Mesendoderm (in vitro differentiated cells): ENCODE measurements at places on chromosomes 6 and 20.

DNA sequence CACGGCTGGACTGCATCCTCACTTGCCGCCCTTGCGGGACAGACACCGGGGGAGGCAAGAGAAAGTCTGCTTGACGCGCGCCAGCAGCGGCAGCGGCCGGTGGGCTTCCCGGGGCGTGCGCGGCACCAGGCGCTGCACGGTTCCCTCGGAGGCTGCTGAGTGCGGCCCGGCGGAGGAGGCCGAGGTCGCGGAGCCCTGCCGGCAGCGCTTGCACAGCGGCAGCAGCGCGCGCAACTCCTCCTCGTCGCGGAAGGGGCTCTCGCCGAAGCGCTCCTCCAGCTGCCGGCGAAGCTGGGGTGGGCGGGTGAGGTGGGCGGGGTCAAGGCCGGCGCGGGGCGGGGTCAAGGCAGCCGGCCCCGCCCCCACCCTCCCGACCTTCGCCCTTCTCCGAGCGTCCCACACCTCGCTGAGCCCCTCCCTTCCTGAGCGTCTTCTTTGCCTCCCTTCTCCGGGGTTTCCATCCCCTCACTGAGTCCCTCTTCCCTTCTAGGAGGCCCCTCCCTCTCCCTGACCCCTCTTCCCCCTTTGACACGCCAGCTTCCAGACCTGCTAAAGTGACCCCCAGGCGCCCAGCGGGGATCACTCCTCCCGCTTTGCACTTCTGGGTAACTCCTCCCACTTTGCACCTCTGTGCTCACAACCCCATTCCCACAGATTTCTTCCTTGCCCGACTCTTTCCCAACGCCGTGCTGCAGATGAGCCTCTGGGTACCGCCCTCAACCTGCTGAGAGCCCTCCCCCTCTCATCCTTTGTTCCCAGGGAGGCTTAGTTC, 8.8 kb downstream of the DUSP15 start:
- DNase-seq = peak; percentile 87

GRCh38 chr6:12379181-12379580, 89.0 kb downstream of the EDN1 start:
- DNase-seq = no peak

DNA sequence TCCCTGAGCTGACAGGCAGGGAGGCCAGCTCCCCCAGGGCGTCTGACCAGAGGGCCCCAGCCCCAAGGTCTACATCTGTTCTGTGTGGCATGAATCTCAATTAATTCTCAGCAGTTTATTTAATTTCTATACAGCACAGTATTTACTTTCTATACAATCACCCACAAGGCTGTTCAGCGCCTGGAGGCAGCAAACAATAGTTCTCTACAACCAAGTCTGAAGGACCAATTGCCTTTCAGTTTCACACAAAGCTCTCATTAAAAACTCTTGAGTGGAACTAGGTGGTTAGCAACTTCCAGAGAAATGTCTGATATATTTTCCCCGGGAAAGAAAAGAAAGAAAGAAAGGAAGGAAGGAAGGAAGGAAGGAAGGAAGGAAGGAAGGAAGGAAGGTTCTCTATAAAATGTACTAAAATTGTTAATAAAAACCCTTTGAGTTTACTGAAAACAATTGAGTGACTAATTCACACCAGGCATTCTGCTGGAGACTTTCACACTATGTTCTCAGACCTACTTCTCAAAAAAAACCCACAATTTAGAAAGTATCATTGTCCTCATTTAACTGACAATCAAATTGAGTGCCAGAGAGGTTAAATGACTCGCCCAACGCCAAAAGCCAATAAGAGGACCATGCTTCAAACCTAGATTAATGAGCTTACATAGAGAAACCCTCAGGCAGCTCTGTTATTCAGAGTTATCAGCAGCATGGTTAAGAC, 62.5 kb downstream of the METTL24 start:
- no peak for DNase-seq

DNA sequence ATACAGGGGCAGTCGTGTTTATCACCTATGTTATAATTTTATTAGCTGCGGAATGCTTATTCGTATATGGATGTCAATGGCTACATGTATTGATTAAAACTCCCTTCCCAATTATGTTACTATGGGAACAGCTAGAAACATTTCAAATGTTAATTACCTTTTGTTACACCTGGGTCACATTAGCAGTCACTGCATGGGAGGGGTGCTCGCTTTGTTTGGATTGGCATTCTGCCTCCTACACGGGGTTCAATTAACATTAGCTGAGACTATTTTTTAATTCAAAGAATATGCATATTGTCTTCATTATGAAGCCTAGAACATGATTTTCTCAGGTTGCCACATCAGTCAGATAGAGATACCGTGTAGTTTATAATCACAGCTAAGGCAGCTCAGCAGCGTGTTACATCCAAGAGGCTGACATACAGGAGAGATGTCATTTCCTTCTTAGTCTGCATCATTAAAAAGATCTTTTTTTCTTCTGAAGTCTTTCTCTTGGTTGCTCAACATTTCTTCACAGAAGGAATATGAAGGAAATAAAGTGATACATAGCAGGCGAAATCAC, 76.2 kb upstream of the RPS6KA2 start:
- peak; percentile 31 for DNase-seq

GRCh38 chr6:165782134-165782533, 119.1 kb upstream of the PDE10A start:
- no peak for DNase-seq

- DNase-seq = peak; percentile 60
These were observed 87.2 kb downstream of the PDE7B start for GRCh38 chr6:135938576-135939207.
